Activated T-cell treated with anti-CD3 and anti-CD28 coated beads for 48 hours (primary cell): ENCODE measurements at places on chromosomes 11 and 22.
A peak's percentile ranks its signal among the peaks of the same experiment; 100 is the strongest.

DNA sequence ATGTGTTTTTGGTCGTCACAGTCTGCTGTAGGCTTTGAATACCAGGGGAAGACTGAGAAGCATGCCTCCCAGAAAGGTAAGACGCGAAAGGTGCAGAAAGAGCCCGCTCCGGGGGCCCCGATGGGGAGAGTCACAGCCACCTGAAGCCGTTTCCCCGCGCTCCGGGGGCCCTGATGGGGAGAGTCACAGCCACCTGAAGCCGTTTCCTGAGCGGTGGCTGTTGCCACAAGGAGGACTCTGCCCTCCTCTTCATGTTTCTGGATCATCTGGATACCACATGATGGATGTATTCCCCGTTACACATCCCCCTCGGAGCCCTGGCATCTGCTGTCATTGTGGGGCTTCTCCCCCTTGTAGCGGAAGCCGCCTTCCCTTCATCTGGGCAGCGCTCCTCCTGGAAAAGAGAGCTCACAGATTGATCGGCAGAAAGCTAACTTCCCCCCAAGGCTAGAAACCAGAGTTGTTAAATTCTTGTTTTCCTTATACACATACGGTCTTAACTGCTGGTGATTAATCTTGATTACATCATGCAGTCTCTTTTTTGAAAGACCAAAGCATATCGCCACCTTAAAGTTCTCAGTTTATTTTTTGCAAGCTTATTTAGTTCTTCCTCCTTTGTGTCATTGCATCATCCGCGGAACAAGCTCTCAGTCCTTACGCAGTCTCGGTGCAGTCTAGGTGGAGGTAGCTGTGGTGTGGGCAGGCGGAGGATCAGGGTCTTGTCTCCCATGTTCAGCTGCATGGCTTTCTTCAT, 17.5 kb downstream of the CTTN start:
- DNase-seq = no peak

DNA sequence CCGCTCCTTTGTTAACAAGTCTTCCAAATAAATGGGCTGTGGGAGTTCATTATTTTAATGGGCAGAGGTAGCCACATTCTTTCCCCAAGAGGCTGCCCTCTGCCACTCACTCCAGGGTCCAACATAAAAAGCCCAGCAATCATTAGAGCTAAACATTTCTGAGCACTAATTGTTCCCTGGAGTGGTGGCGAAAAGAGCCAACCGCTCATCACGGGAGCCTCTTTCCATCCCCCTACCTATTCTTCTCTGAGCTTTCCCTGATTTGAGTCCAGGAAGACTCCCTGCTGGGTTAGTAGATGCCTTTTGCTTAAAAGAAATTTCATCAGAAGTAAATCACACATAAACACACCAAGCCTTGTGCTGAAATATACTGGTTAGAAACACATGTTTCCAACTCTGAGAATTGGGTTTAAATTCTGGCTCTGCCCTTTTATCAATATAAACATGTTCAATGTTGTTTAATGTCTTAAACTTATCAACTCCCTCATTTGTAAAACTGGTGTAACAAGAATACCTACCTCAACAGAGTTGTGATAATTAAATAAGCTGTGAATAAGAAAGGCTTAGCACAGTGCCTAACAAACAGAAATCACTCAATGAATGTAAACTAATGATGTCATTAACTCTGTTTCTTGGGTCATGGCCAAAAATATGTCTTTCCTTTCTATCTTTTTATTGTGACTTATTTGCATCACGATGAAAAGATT, at the start of gene OR5A2:
Gene OR5A2, minus strand, starts transcription at position 53 of the 707 bp plus-strand sequence. CDS start 3,460 bp downstream, outside the sequence.
- no peak for DNase-seq

GRCh38 chr11:128416976-128417375, 170.4 kb downstream of the ETS1 start:
- no peak for DNase-seq

- DNase-seq = no peak
Observed at GRCh38 chr11:100689141-100689540, 2.1 kb downstream of the ARHGAP42 start.

DNA sequence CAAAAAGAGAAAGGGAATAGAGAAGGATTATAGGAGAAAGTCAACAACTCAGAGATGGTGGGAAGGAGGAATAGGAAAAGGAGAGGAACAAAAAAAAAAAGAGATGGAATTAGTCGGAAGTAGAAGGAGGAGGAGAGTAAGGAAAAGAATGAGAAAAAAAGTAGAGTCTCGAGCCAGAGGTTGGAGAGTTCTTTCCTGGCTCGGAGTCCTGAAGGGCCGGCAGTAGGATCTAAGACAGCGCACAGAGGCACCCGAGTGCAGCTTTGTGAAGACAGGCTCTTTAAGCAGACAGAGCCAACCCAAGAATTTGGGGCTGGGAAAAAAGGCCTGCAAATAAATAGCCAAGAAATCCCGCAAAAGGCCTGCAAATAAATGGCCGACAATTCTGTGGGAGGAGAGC, 170.4 kb upstream of the CCDC90B start:
- no peak for DNase-seq

- DNase-seq = no peak
Observed at GRCh38 chr11:109480251-109480650, 58.3 kb downstream of the C11orf87 start.

GRCh38 chr11:117678658-117679406, 118.2 kb downstream of the DSCAML1 start:
- DNase-seq = no peak

DNA sequence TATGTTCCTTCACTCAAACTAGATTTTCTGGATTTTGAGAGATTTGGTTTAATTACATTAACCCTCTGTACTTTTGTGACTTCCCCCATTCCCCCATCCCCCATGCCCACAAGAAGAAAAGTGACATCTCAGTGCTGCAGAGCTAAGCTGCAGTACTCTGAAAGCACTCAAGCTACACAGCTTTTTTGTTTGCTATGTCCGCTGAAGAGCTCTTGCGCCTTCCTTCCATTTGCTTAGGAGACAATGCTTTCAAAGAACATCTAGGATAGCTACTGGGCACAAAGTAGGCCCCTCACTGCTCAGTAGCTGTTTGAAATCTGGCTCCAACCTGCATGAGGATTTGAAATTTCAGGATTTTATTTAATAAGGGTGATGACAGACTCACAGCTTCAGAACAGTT, 69.7 kb downstream of the SLC17A6 start:
- no peak for DNase-seq

- DNase-seq = peak; percentile 53
Observed at GRCh38 chr22:46791201-46791731, 28.8 kb downstream of the TBC1D22A start.

DNA sequence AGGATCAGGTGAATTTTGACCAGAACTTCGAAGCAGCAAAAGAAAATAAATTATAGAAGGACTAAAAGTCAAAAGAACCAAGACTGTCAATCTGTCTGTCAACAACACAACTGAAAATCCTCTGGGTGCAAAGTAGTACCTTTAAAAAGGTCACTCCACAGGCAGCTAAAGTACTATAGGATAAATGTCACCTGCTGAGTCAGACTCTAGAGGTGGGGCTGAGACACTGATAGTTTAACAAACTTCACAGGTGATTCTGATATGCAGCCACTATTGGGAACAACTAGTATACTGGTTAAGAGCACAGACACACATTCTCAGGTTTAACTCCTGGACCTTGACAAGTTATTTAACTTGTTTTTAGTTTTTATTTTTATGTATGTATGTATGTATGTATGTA, 107.3 kb downstream of the FCHSD2 start:
- no peak for DNase-seq

DNA sequence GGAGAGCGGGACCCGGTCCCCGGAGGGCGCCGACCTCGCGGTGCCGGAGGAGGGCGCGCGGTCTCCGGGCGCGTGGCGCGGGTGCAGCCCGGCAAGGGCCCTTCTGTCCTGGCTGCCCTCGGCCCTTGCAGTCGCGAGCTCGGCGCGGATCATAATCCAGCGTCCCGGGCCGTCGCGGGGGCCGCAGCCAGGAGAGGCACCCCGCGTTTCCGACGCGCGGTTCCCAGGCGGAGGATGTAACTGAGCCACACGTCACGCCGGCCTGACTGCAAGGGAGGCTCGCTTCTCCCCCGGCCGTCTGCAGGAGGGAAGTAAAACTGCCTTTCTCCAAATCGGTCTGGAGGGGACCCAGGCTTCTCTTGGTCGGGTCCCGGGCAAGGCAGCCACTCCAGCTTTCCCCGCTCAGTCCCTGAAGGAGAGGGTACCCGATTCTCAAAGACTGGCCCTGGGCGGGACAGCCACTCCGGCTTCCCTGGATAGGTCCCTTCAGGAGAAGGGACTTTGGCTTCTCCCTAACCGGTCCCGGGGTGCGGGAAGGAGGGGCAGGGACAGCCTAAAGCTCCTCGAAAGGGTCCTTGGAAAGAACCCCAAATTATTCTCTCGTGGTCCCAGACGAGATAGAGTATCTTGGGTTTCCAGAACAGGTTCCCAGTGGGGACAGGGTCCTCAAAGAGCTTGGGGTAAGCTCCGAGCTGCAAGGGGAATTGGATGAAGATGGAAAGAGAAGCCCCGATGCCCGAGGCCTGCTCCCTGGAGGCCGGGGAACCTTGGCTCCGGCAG, 836 bp downstream of the SPON1 start:
- no peak for DNase-seq

GRCh38 chr11:76690736-76691135, 20.2 kb upstream of the LRRC32 start:
- no peak for DNase-seq

DNA sequence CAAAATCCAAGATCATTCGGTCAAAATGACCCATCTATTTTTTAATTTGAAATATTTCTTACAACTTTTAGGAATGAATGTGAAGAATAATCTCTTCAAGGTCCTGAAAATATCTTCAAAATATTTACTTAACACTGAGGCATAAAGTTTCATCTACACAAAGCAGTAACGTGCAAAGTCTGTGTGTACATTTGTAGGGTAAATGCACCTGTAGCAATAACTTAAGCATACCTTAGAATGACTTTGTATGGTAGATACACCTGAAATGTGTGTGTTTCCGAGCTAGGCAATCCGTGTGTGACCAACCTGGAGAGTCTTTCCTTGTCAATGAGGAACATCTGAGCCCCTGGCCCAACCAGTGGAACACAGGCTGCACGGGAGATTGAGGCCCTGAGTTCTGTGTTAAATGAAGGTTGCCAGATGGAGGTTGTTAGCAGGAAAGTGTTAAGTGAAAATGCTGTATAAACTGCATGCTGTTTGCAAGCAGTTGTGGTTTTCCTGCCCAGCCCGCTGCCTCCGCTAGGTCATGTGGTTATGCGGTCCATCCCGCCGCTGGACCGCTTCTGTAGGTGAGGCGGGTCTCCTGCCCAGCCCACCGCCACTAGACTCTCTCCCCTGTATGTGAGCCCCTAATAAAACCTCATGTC, 7.6 kb upstream of the CTR9 start:
- no peak for DNase-seq

DNA sequence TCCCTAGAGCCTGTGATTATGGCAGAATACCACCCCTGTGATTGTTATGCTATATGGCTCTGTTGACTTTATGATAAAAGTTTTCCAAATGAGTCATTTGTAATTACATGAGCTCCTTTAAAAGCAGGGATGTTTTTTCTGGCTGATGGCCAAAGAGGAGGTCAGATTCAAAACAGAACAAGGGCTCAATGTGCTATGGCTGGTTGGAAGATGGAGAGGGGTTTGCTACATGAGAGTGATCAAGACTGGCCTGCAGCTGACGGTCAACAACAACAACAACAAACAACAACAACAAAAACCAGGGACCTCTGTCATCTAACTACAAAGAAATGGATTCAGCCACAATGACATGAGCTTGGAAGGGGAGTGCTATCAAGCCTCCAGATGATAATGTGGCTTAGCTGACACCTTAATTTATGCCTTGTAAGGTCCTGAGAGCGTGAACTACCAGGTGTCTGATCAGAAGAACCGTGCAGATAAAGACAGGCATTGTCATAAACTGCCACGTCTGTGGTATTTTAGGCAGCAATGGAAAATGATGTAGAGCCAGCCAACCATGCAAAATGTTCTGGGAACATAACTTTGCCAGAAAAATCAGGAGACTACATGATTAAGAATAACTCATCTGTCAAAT, 47.2 kb downstream of the PIWIL3 start:
- DNase-seq = no peak

DNA sequence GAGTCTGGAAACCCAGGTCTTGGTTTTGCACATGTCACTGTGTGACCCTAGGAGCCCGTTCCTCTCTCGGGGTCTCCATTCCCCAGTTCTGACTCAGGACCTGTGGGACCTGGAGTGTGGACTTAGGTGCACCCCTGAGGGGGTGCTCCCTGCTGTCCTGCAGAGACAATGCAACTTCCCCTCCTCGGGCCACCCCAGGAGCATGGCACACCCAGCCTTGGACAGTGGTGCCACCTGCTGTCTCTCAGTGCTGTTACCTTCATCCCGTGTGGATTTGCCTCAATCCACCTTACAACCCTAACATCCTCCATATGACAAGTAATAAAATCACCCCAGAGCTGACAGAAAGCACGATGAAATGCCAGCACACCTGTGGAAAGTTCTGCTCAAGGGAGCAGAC, 27.5 kb upstream of the CRYBB3 start:
- peak; percentile 16 for DNase-seq

DNA sequence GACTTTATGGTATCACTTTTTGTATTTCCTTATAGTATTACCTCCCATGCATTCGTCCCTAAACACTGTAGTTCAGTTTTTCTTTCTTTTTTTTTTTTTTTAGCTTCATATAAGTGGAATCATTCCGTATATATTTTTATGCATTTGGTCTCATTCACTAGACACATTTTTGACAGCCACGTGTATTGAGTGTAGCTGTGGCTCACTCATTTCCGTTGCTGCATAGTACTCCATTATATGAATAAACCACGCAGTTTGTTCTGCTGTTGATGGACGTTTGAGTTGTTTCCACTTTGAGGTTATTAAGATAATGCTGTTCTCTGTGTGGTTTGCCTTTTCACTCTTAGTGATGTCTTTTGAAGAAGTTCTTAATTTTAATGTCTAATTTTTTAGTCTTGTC, 8.4 kb downstream of the APLP2 start:
- no peak for DNase-seq

DNA sequence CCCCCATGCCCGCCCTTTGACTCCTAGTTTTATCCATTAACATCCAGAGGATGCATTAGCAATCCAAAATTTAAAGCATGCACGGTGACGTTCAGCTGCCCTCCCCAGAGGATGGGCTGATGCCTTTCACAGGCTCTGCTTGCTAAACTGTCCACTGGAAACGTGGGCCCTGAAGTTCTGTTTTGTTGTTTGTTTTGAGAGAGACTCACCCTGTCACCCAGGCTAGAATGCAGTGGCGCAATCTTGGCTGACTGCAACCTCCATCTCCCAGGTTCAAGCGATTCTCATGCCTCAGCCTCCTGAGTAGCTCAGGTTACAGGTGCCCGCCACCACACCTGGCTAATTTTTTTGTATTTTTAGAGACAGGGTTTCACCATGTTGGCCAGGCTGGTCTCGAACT, 39.3 kb downstream of the NFRKB start:
- DNase-seq = no peak
